Keratinocyte (primary cell): ENCODE measurements at places on chromosomes 12 and 14.
A peak's percentile ranks its signal among the peaks of the same experiment; 100 is the strongest.

DNA sequence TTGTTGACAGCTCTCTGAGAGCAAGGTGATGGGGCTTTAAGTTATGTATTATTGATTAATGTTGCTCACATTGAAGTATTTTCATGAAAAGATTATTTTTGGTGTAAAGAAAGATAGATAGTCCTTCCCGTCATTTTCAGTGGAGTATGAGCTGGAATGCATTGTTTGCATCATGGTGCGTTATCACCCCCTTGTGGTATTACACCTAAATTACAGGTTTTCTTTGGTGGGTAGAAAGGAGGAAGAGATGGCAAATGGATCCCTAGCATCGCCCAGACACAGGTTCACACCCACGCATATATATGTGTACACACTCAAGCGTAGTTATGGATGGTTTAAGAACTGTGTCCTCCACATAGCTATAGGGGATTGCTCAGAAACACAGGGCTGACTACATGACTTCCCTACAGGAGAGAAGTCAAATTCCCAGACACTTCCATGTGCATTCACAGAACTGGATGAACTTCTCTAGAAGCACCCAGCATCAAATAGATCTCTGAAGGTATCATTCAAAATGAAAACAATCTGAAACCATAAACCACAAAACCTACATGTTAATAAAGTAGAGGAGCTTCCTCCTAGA, 14.4 kb upstream of the SERPINA10 start:
- peaks cover 5% of the 10 kb centered on the region for H3K4me1 ChIP-seq
- no peak overlapping the region for H3K27ac ChIP-seq
- DNase-seq: no peak
- no peak overlapping the region for H3K4me3 ChIP-seq
- H3K27me3 ChIP-seq: no peaks in the 10 kb centered on the region

DNA sequence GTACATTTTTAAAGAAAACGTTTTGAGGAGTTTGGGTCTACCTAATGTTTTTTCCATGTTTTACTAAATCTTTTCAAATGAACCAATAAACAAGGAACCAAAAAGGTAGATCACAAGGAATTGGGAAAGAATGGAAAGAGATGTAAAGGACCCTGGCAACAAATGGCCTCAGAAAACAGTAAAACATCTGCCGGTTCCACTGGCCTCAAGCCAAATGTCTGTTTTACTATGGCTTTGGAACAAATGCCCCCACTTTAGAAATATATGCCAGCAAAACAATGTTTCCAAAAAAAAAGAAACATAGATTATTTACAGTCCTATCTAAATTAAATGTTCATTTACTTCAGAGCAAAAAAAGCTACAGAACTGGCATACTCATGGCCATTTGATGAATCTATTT, 3.0 kb downstream of the TRMT5 start:
- no peaks in the 10 kb centered on the region for H3K27me3 ChIP-seq
- H3K27ac ChIP-seq: no peak overlapping the region
- no peak for DNase-seq
- peaks cover 10% of the 10 kb centered on the region for H3K36me3 ChIP-seq
- H3K4me1 ChIP-seq: peaks cover 26% of the 10 kb centered on the region

DNA sequence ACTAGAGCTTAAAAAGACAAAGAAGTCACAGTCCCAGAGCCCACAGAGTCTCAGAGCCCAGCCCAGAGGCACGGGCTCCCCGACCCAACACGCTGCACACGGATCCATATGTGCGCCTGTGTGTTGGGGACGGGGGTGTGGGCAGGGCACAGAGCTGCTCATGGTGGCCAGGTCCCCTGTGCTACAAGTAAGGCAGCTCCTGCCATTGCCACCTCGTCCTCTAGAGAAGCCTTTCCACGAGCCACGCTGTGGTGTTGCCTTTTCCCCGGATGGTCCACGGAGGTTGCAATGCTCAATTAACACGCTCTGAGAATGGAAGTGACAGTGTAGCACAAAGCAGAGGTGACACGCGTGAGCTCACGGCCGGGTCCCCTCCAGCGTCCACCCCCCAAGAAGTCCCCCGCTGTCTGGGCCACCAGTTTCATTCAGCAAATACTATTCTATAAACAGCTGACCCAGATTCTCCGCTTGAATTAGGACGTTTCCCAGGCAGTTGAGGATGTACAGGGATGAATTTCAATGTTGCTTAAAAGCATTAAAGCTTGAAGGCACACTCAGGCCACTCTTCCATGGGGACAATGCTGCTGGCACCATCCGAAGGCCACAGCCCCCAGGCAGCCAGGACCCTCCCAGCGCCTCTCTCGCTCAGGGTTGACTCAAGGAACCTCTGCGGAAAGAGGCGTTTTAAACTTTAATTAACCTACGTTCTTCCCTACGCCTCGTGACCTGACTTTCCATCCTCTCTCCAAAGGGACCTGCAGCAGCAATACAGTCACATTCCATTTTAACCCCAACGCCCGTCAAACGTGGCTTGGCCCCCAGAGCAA, 22.7 kb upstream of the EIF5 start:
- peaks cover 5% of the 10 kb centered on the region for H3K4me1 ChIP-seq
- no peaks in the 10 kb centered on the region for H3K36me3 ChIP-seq
- H3K4me3 ChIP-seq: no peak overlapping the region
- no peaks in the 10 kb centered on the region for H3K27me3 ChIP-seq

DNA sequence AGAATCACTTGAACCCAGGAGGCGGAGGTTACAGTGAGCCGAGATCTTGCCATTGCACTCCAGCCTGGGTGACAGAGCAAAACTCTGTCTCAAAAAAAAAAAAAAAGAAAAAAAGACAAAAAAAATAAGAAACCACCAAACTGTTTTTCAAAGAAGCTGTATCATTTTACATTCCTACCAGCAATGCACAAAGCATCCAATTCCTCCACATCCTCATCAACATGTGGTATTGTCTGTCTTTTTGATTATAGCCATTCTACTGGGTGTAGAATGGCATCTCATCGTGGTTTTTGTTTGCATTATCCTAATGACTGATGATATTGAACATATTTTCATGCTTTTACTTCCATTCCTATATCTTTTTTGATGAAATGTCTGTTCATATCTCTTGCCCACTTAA, 36.2 kb upstream of the GNG2 start:
- H3K36me3 ChIP-seq: no peaks in the 10 kb centered on the region
- H3K27me3 ChIP-seq: peaks cover 5% of the 10 kb centered on the region
- no peak overlapping the region for H3K27ac ChIP-seq
- peaks cover 17% of the 10 kb centered on the region for H3K4me1 ChIP-seq

DNA sequence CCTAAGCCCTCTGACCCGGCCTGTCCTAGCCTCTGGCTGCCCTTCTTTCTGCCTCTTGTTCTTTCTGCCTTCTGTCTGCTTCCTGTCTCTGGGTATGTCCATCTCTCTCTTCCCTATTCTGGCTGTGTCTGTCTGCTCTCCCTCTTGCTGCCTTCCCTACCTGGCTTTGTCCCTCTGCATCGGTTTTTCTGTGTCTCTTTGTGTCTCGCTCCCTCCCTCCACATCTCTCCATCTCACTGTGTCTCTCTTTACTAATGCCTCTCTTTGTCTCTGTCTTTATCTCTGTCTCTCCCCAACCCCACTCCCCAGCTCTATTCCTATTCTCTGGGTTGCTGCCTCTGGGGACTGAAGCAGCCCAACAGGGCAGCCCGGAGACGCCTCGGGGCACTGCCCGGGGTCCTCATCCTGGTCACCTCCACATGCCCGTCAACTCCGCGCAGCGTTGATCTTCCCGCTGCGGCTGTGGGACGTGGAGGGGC, 10.1 kb downstream of the SHMT2 start:
- peaks cover 71% of the 10 kb centered on the region for H3K4me1 ChIP-seq
- DNase-seq: no peak
- H3K27me3 ChIP-seq: peaks cover 57% of the 10 kb centered on the region
- H3K36me3 ChIP-seq: no peaks in the 10 kb centered on the region
- H3K27ac ChIP-seq: no peak overlapping the region
- peak overlapping the region; percentile 35 for H3K4me3 ChIP-seq

DNA sequence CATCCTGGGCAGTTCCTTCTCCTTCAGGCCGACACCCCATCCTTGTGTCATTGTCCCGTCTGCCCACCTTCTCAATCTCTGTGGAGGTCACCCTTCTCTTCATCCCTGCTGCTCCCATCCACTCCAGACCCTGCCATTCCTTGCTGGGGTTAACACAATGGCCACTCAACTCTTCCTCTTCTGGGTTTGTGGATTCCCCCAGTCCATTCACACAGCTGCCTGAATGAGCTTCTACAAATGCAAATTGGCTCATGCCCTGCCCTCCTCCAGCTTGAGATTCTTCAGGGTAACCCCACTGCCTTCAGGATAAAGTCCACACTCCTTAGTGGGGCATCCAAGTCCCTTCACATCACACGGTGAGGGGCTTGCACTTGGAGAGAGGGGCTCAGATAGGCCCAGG, 17.2 kb upstream of the PRMT8 start:
- no peaks in the 10 kb centered on the region for H3K4me1 ChIP-seq
- no peaks in the 10 kb centered on the region for H3K36me3 ChIP-seq
- DNase-seq: no peak
- no peaks in the 10 kb centered on the region for H3K27me3 ChIP-seq
- no peak overlapping the region for H3K4me3 ChIP-seq

- H3K27me3 ChIP-seq: no peaks in the 10 kb centered on the region
- no peaks in the 10 kb centered on the region for H3K4me1 ChIP-seq
- H3K4me3 ChIP-seq: no peak overlapping the region
- no peak for DNase-seq
Measured at GRCh38 chr12:101107032-101107763, 102.8 kb downstream of the SLC5A8 start.

- no peaks in the 10 kb centered on the region for H3K36me3 ChIP-seq
- no peak overlapping the region for H3K4me3 ChIP-seq
- H3K4me1 ChIP-seq: peaks cover 17% of the 10 kb centered on the region
- H3K27ac ChIP-seq: no peak overlapping the region
- no peak for DNase-seq
- H3K27me3 ChIP-seq: no peaks in the 10 kb centered on the region
Measured at GRCh38 chr12:14403293-14403692, 37.8 kb downstream of the ATF7IP start.

DNA sequence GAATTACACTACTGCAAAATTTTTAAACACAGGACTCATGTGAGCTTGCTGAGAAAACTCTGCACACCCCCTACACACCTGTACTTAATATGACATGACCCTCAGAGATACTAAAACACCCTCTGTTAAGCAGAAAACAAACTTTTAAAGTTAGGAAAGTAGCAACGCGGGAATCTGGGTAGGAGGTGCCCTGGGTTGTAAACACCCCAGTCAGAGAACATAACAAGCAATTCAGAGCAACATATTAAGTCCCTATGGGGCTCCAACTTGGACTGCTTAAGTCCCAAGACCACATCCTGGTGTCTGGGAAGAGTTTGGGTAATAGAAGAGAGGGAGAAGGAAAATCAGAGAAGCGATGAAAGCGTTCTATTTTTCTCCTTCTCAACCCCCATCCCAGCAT, 1.2 kb downstream of the ATF7 start:
- H3K36me3 ChIP-seq: no peaks in the 10 kb centered on the region
- H3K27ac ChIP-seq: peak overlapping the region; percentile 97
- peak overlapping the region; percentile 58 for H3K4me3 ChIP-seq
- no peaks in the 10 kb centered on the region for H3K27me3 ChIP-seq
- H3K4me1 ChIP-seq: peaks cover 26% of the 10 kb centered on the region

GRCh38 chr14:45261209-45261608, 8.2 kb upstream of the MIS18BP1 start:
- DNase-seq: no peak
- H3K27me3 ChIP-seq: no peaks in the 10 kb centered on the region
- H3K27ac ChIP-seq: no peak overlapping the region
- no peak overlapping the region for H3K4me3 ChIP-seq
- no peaks in the 10 kb centered on the region for H3K4me1 ChIP-seq

- DNase-seq: no peak
- H3K27me3 ChIP-seq: no peaks in the 10 kb centered on the region
- no peak overlapping the region for H3K27ac ChIP-seq
- no peak overlapping the region for H3K4me3 ChIP-seq
Measured at GRCh38 chr14:74601982-74602381, 10.1 kb downstream of the LTBP2 start.

DNA sequence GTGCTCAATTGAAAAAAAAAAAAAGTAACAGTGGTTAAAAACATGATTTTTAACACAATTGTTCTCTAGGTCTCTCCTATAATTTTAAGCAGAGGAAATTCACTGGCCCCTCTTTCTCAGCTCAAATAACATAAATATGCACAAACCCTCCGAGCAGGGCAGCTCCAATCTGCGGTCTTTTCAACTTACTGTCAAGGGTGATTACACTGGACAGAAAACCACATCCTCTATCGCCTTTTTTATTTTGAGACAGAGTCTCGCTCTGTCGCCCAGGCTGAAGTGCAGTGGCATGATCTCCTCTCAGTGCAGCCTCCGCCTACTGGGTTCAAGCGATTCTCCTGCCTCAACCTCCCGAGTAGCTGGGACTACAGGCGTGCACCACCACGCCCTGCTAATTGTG, 16.5 kb upstream of the GABARAPL1 start:
- no peak overlapping the region for H3K27ac ChIP-seq
- no peaks in the 10 kb centered on the region for H3K27me3 ChIP-seq
- H3K4me3 ChIP-seq: no peak overlapping the region

- no peak overlapping the region for H3K27ac ChIP-seq
- no peaks in the 10 kb centered on the region for H3K36me3 ChIP-seq
- no peak for DNase-seq
- H3K27me3 ChIP-seq: peaks cover 7% of the 10 kb centered on the region
Measured at GRCh38 chr14:100581228-100582145, 5.7 kb downstream of the BEGAIN start.

DNA sequence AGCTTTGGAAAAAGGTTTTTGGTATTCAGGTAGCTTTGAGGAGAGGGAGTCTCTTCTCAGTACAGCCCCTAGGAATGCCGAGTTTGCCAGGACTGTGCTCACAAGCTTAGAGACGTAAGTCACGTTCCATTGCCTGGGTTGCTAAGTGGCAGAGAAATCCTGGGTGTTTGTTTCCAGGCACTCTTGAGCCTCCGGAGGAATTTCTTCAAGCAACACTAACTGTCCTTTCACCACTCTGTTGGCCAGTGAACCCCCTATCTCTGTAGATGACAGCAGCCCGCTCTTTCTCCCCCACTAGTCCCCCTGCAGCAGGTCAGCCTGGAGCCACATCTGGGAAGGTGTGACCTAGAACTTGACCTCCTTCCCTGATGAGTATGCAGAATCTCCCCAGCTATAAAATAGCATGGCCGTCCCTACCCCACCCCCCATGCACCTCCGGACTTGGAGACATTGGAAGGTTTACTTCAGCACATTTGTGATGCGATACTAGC, 162.7 kb downstream of the ZFP36L1 start:
- no peak for DNase-seq
- H3K4me1 ChIP-seq: peaks cover 13% of the 10 kb centered on the region
- no peak overlapping the region for H3K27ac ChIP-seq

- H3K27me3 ChIP-seq: no peaks in the 10 kb centered on the region
- no peak overlapping the region for H3K4me3 ChIP-seq
- no peak for DNase-seq
- H3K27ac ChIP-seq: no peak overlapping the region
Measured at GRCh38 chr12:116247377-116247776, 30.1 kb downstream of the MED13L start.
